NCI-H446 (cell line): ENCODE measurements at places on chromosomes 6 and 20.

DNA sequence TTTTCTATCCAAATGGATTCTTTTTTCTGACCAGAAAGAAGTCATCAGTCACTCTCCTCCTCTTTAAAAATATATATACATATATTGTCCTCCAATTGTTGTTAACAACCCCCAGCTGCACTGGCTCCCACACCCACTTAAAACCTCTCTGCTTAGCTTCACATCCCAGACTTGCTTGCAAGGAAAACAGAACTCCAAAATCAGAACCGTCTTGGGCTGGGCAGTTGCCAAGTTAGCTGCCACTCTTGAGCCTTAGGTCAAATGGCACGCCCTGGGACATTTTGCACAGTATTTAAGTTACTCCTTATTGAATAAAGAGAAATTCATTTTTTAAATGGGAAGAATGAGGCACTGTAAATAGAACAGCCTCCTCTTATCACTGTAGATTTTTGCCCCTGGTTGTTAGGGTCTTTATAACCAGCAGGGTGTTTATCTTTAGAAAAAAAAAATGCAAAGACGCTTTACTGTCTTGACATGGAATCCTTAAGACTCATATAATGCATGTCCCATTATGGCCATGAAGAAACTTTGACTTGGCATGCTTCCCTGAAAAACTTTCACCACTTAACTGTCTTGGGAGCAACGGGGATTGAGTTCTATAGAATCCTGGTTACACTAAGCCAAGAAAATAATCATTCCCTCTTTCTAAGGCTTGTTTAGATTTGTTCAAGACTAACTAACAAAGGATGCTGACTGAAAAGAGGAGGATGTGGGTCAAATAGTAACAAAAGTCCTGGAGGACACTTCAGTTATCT lies 204.5 kb downstream of the ISM1 start:
- no peak for DNase-seq

- no peak for DNase-seq
Measured at GRCh38 chr6:10413850-10414738, 780 bp downstream of the TFAP2A start.

DNA sequence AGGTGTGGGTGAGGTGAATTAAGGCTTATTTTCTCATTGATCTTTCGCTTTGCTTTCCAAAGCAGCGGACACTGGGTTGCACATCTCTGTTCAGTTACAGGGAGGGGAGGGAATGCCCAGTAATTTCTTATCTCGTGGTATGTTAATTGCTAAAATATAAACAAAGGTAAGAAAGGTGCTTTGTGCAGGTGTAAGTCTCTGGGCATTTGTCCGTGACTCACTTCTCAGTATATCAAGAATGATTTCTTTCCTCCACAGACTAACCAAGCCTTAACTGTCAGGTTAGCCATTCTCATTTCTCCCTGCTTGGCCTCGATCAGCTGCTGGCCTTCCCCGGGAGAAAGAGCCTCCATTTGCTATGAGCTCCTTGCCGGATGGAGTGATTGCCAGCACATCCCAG lies 862.1 kb downstream of the KIF16B start:
- DNase-seq, result no peak

- no peak for DNase-seq
Measured at GRCh38 chr6:111803804-111804203, 69.4 kb downstream of the FYN start.

DNA sequence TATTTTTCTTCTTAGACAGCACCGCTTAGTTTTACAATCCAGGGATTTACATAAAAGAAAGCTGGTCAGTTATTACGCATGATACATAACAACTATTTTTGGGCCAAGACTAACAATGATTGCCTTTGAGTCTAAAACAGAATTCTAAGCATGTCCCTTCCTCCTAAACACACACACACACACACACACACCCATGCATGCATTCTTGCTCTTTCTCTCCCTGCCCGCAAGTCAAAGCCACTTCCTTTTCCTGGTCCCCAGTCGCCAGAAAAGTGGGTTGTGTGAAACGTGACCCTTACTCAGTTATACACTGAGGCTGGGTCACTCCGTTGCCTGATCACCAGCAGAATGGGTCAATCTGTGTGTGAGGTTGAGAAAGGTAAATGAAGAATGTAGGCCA lies 31.4 kb downstream of the FYN start:
- DNase-seq, result no peak

GRCh38 chr6:156735751-156736150 lies 41.4 kb upstream of the ARID1B start:
- no peak for DNase-seq

DNA sequence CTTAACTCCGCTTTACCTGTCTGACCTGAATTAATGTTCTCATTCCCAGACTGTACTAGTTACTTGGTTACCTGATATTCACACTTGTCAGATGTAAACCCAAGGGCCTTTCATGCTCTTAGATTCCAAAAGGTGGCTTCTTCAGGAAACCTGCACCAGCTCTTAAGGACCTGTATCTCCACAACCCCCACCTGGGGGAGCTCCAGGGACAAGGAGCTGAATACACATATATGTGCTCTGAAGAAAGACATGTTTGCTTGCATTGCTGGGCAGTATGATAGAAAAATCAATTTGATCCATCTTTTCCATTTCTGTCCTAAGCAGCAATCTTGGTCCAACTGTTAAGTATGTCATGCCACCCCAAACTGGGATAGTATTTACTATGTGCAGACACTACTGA lies 64.8 kb upstream of the POU3F2 start:
- DNase-seq, result peak; percentile 4

GRCh38 chr6:94071835-94072234 lies 652.5 kb upstream of the EPHA7 start:
- no peak for DNase-seq

DNA sequence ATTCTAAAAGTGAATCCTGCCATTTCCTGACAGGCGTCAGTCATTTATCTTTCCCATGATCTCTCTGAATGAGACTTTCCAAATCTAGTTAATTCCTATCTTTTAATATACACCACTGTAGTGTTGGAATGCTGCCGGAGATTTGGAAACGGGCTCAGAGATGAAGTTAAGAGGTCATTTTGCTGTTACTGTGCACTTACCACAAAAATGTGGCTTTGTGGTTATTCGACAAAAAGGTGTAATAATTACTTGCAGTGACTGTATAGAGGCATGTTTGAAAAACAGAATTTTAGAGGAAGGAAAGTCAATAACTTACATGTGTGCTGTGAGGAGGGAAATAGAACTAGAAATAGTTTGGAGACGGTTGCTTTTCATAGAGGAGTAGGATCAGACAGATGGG lies 460.2 kb upstream of the BTBD3 start:
- DNase-seq, result no peak

DNA sequence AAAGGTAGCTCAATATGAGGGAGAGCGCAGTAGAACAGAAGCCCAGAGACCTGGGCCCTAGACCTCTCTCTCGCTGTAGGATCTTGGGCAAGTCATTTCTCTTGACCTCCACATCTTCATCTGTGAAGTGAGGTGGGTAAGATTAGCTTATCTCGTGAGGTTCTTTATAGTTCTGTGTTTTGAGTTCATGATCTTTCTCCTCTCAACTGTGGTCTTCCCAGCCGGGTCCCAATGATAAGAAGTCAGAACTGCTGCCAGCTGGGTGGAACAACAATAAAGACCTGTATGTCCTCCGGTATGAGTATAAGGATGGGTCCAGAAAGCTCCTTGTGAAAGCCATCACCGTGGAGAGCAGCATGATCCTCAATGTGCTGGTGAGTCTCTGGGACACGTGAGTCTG lies 6.9 kb downstream of the PSMF1 start:
- DNase-seq, result no peak

- no peak for DNase-seq
Measured at GRCh38 chr20:37396416-37397075, 50.6 kb downstream of the SRC start.

DNA sequence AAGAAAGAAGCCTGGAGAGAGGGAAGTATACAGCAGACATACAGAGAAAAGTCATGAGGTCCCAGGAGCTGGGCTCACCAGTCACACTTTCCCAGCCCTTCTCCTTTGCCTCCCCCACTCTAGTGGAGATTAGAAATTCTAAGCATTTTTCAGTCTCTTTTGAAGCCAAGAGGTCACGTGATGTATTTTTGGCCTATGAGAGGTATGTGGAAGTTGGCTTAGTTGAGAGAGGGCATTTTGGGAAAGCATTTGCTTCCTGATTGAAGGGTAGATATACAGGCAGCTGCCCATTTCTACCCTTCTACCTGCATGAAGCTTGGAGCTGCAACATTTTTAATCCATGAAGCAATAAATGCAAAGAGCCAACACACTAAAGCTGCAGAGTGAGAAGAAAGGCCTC lies 106.0 kb upstream of the TNFAIP3 start:
- no peak for DNase-seq
